ENCODE measurements at places on chromosomes 3 and 15.

DNA sequence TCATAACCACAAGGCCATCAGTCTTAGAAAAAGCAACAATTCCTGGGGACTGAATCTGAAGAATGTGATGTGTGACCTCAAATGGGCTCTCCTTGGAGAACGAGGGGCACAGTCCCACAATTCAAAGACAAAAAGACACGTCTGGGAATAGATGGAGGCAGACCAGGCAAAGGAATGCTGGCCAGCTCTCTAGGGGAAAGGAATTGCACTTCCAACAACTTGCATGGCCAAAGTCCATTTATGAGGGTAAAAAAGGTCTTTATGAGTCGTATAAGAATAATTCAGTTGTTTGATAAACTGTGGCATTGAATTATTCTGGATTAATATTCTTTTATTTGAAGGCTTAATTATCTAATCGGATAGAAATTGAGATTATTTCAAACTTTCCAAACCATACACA, 180.5 kb upstream of the FEZF2 start:
- no peak for DNase-seq

DNA sequence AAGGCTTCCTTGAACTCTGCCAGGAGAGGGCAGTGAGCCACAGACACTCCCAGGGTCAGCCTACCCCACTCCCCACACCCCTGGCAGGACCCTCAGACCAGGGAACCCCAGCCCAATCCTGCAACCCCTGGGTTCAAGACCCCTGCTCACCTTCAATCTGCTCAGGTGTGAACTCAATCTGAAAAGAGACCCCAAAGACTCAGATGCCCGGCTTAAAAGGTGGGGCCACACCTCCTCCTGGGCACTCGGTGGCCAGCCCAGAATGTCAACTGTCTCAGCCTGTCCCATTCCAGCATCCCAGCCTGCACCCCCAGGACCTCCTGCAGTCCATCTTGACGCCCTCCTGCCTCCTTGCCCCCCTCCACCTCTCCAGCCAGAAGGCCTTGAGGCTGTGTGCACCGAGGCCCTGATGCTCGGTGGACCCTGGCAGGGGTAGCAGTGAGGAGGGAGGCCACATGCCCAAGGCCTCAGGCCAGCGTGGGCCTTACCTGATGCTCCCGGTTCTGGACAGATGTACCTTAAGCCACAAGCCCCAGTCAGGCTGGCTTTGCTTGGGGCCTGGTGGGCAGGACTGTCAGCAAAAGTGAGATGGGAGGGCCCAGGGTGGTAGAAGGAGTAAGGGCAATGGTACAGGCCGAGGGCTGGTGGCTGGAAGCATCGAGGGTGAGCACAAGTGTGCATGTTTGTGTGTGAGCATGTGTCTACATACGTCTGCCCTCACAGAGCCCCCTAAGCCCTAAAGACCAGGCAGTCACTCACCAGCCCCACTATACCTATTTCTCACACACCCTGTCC, 2.2 kb downstream of the MYL3 start:
- no peak for DNase-seq

GRCh38 chr3:102215166-102215565, 219.6 kb upstream of the ZPLD1 start:
- no peak for DNase-seq

GRCh38 chr3:159818399-159818798, 170.2 kb upstream of the IL12A start:
- no peak for DNase-seq

- no peak for DNase-seq
Observed at GRCh38 chr3:143217283-143217682, 97.7 kb downstream of the CHST2 start.

DNA sequence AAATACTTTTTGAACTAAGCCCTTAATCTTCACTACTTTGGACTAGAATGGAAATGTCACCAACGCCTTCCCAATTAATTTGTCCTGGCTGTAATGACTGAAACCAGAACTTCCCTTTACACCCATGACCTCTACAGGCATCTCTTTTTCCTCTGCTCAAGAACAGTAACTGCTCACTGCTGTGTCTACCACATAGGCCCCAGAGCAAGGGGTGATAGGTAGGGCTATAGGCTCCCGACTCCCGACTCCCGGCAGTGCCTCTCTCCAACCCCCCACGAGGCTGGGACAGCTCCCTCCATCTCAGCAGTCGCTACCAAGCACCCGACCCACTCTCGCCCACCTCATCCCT, 384 bp upstream of the LEKR1 start:
- no peak for DNase-seq

GRCh38 chr15:68417897-68418296, 14.1 kb downstream of the ITGA11 start:
- no peak for DNase-seq

- DNase-seq: no peak
Observed at GRCh38 chr3:10723991-10724390, 92.0 kb upstream of the SLC6A11 start.

DNA sequence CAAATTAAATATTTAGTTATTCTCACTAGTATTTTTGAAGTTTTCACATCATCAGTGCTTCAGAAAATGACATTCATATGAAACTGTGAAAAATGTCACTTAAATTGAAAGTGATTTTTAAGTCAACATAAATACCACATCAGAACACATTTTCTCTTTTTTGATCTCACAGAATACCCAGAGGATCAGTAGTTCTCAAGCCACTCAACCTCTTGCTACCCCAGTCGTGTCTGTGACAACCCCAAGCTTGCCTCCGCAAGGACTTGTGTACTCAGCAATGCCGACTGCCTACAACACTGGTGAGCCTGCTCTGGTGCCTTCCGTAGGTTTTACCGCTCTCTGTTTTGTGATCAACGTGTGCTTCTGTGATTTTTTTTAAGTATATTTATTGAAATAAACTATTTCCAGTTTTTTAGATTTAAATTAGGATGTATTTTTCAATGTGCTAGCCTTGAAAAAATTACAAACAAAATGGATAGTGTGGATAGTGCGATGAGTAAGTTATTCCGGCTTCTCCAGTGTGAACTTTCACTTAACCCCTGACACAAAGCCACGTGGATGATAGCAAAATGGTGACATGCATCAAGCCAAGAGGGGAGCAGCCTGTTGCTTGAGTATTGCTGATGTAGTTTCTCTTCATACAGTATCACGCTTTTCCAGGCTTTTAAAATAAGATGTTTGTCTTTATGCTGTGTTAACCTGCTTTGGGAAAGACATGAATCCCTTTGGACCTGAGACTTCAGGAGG, 26.5 kb downstream of the LYSMD4 start:
- no peak for DNase-seq

Measured in non-pigmented ciliary epithelial cell (primary cell).